ENCODE measurements at places on chromosomes 3 and 15.

DNA sequence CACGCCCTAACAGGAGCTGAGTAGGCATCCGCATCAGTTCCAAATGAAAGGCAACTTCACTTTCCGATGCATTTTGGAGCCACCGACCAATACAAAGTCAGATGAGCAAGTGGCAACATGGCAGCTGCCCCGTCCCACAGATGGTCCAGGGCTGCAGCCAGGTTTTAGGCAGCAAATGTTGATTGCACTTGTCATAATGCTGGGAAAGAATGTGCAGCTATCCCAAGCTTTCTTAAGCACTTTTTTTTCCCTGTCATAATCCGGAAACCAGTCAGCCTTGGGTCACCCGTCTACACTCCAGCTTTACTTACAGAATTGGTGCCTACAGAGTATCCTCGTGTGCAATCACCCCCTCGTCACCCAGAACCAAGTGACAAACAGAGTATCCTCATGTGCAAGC is 147.7 kb downstream of the CHSY1 start:
- DNase-seq, result no peak

GRCh38 chr3:83434880-83435587 is 1523.8 kb upstream of the CADM2 start:
- DNase-seq, result peak; percentile 58

GRCh38 chr3:172261054-172261453 is 187.2 kb downstream of the GHSR start:
- no peak for DNase-seq

DNA sequence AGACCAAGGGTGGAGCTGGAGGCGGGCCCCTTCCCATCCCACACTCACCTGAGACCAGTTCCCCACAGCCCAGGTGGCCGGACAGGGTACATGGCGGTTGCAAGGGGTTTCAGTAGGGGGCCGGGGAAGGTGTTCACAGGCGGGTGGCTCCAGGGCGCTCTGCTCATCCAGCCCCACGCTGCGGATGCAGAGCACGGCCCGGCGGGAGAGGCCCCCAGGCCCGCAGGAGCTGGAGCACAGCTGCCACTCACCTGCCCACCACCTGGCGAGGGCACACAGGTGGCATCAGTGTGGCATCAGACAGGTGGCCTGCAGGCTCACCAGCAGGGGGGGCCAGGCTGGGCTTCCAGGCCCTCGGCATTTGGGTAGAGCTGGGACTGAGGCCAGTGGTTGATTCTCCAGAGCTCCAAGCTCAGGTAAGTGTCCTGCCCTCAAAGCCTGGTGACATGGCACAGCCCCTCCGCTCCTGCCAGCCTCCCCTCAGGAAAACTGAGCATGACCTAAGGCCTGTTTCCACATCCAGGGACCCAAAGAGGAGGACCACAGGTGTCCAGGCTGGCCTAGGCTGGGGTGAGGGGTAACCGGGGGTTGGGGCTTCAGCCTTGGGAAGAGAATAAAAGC is 43.8 kb downstream of the ADAMTS7 start:
- no peak for DNase-seq

GRCh38 chr3:135688003-135688402 is 277.5 kb upstream of the PPP2R3A start:
- DNase-seq, result no peak

GRCh38 chr3:172846706-172847105 is 96.2 kb downstream of the ECT2 start:
- peak; percentile 62 for DNase-seq

DNA sequence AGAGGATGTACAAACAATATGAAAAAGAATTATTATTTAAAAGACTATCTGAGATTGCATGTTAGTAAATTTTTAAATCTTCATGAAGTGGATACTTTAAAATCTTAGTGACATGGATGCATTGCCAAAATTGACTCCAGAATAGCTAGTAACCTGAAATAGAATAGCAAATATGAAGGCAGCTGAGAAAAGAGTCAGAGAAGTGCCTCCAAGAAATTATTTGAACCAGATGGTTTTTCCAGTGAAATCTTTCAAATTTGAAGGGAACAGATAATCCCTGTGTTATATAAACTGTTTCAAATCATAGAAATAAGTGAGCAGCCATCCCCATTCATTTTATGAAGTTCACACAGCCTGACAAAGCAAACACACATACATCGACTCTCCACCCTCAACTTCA is 29.6 kb downstream of the FSIP1 start:
- peak; percentile 71 for DNase-seq

- no peak for DNase-seq
Observed at GRCh38 chr3:120451272-120451761, 525 bp upstream of the FSTL1 start.
